ENCODE measurements at places on chromosomes 5 and 9.

- peak; percentile 93 for DNase-seq
These were observed 132.7 kb upstream of the TNC start for GRCh38 chr9:115250621-115251032.

GRCh38 chr5:109718632-109719031 lies 28.9 kb downstream of the MAN2A1 start:
- DNase-seq = no peak

DNA sequence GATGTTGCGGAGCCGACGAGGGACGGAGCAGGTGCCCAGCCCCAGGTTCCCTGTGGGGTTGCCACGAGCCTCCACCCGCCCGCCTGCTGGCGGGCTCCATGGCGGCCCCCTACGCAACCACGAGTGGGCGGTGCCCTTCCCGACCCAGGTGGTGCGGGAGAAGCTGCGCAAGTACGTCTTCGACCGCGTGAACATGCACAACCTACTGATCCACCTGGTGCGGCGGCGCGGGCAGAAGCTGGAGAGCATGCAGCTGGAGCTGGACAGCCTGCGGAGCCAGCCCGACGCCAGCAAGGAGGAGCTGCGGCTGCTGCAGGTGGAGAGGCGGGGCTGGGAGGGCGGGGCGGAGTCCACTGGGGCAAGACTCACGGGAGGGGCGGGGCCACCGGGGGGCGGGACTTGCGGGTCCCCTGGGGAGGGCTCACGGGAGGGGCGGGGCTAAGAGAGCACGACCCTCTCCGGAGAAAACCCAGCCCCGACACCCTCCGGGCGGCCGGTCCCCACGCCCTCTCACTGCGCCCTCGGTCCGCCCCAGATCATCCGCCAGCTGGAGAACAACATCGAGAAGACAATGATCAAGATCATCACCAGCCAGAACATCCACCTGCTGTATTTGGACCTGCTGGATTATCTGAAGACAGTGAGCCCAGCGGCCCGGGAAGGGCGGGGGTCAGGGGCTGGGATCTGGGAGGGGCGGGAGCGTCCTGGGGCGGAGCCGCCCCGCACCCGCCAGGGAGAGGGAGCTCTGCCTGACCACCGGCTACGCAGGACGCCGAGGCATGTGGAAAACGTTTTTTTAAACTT lies 3.9 kb downstream of the CCDC183 start:
- DNase-seq = peak; percentile 62

DNA sequence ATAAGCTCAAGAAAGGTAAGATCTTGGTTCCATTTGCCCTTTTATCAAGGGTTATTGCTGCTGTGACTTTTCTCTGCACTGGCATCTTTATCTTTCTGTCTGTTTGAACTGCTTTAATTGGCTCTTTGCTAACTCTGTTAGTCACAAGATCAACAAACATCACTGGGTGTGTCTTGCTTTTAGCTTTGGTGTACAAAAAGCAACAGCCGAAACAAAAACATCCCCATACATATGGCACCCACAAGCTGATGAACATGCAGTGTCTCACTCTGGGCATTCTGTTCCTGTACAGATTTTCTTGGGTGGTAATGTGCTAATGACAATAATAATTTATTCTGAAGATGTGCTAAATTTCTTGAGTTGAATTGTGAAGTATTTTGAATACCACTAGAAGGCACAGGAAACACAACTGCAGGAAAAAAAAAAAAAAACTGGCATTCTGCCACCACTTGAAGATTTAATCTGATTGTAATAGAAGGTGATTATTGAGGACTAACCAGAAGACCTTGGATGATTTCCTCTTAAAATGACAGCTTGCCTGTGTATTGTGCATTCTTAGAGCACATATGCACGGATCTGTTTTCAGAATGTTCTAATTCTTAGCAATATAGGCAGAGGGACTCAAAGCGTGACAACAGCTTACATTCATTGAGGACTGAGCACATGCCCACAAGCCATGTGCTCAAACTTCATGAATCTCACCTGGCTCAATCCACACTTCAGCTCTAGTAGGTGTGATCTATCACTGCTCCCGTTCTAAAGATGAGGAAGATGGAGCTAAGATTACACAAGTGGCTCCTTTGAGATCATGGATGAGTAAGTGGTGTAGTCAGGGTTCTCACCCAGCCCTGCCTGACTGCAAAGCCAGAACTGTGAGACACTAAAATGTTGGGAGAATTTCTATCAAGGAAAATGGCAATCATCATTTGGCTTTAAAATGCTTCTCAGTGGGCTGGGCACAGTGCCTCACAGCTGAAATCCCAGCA lies 96.4 kb downstream of the EBF1 start:
- peak; percentile 69 for DNase-seq

- DNase-seq = no peak
These were observed 165.6 kb downstream of the DCP2 start for GRCh38 chr5:113142186-113142585.

DNA sequence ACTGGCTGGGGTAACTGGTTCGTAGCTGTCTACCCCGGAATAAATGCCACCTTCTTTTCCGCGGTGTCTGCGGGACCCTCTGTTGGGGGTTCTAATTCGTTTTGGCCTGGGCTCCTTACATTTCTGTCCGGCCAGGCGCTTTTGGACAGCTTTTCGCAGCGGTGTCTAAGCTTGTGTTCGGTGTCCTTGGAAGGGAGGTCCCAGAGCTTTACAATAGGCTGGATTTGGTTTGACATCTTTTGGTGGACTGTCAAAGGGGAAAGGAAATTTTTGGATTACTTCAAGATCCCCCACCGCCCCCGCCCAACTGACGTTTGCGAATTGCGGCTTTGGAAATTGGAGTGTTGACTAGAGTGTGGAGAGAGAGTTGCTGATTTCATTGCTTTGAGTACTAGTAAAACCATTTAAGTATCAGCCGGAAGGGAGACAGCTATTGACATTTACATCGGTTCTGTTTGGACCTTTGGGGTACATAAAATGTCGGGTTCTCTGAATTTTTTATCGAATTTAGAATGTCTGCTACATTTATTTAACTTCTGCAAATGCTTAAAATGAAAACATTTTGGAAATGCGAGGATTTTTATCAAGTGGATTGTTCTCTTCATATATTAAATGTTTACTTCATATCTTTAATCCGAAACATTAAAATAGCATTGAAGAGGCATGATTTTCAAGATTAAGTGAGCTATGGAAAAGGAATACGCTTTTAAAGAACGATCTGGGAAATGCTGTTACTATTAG lies 4.7 kb upstream of the PURA start:
- DNase-seq = no peak

- peak; percentile 14 for DNase-seq
These were observed 58.9 kb upstream of the MCCC2 start for GRCh38 chr5:71528206-71528605.

- no peak for DNase-seq
These were observed 158.0 kb downstream of the PAX5 start for GRCh38 chr9:36876056-36876455.

DNA sequence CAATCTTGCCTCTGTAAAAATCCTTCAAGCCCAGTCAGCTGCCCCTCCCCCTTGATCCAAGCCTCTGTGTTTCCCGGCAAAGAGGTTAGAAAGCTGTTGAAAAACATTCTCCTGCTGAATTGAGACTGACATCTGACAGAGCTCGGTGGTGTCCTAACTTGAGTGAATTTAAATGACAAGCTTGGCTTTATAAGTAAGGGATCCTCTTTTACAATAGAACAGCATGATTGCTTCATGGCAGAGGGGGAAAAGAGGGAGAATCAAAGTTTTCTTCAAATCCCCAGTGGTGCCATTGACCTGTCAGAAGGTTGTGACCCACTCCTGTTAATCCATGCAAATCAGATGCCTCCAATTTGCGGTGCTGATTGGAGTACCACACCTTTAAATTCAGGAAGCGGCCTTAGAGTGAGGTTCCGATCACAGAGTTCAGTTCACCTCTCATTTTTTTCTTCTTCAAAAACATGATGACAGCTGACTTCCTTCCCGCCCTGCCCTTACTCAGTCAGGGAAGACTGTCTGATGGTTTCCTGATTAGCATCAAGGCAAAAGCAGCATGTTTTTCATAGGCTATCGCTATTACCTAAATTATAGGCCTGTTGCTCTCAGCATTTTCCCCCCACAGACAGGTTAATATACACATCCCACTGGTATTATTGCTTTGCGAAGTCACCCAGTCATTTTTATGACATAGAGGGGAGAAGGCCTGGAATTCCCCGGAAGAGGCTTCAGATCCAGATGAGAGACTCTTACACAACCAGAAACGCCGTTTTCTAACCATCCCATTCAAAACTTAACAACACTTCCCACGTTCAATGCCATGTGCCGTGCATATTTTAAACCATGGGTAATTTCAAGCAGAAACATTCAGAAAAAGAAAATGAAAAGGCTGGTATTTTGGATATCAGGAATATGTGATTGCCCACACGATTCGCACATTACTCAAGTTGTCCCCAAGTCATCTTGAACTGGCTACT lies 141.4 kb downstream of the EBF1 start:
- DNase-seq = peak; percentile 25

DNA sequence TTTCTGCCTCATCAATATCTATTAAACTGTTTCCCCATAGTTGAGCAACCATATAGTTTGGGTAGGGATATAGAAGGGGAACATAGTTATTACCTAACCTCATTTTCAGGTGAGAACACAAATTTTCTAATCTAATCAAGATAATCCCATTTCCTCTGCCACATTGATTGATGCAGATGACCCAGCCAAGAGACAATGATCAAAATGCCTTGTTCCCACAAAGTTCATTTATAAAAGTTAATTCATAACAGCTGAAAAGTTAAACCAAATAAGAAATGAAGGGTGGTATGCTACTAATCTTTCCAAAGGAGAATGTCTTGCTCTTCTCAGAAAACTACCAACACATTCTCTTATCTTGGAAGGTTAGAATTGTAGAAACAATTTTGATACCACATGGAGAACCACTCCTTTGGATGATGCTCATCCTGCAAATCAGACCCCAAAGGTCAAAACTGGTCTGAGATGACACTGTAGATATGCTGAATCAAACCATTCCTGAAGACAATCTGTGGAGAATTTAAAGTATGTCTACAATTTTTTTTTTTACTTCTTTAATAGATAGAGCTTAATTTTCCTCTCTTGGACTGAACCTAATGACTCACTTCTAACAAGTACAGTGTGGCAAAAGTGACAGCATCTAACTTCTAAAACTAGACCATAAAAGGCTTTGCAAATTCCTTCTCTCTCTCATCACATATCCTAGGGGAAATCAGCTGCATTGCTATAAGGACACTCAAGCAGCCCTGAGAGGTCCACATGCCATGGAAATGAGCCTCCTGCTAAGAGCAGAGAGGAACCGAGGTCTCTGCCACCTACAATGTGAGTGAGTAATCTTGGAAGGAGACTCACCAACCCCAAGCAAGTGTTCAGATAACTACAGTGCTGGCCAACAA lies 586.7 kb upstream of the TUSC1 start:
- peak; percentile 34 for DNase-seq

- DNase-seq = no peak
These were observed 382.7 kb downstream of the CDH12 start for GRCh38 chr5:22470408-22470807.

GRCh38 chr5:95846554-95847260 lies 24.2 kb upstream of the GLRX start:
- DNase-seq = peak; percentile 89

DNA sequence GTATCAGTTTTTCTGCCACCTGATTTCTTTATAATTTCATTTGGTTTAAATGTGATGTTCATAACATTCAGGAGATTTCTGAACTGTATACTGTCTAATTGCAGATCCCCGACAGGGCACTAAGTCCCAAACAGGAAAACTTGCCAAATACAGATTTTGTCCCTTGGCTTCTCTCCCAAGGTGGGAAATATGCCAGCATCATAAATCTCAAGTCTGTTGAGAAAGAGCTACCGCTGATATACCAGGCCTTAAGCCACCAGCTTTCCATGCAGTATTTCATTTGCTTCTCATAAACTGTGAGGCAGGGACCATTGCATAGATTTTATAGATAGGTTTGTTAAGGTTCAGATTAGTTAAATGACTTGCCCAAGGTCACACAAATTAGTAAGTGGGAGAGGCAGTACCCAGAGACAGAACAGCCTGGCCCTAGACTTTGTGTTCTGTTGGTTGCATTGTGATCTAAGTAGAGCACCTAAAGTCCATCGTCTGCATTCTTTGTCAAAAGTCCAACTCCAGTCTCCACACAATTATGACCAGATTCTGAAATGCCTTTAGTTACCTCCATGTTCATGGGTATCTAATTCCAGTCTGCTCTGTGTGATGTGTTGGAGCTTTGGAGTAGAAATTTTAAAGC lies 16.2 kb downstream of the GPR21 start:
- peak; percentile 49 for DNase-seq

GRCh38 chr9:121207371-121207940 lies 5.8 kb upstream of the RAB14 start:
- no peak for DNase-seq

- no peak for DNase-seq
These were observed 492.8 kb upstream of the SMC2 start for GRCh38 chr9:103601287-103601686.

GRCh38 chr5:8650186-8650585 lies 781.2 kb downstream of the MTRR start:
- DNase-seq = peak; percentile 50

DNA sequence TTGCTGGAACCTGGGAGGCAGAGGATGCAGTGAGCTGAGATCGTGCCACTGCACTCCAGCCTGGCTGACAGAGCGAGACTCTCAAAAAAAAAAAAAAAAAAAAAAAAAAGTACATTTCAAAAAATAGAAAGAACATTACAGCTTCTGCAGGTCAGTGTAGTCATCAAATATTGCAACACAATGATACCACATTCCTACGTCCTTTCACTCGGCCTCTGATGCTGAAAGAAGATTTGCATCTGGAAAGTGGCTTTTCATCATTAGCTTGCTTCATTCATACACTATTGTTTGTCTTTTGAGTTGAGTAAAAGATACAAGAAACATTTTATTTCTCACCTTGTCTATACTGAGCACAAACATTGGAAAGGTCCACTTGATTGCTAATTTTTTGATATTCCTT lies 59.6 kb upstream of the CPLANE1 start:
- DNase-seq = peak; percentile 74

DNA sequence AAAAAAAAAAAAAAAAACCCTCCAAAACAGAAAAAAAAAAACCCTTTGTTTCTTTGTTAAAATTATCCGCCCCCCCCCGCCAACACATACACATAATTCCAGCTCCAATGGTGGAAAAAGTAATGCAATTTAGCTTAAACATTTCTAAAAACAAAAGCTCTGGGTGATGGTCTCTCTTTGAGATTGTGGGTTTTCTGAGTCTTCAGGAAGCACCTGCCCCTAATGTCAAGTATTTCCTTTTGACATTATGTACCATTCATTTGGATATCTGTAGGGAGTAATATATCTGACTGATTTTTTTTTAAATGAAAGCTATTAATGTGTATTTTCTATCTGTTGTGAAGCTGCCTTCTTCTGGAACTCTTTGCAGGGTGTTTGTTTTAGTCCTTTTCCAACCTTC lies 389.7 kb downstream of the TAF11L14 start:
- no peak for DNase-seq

DNA sequence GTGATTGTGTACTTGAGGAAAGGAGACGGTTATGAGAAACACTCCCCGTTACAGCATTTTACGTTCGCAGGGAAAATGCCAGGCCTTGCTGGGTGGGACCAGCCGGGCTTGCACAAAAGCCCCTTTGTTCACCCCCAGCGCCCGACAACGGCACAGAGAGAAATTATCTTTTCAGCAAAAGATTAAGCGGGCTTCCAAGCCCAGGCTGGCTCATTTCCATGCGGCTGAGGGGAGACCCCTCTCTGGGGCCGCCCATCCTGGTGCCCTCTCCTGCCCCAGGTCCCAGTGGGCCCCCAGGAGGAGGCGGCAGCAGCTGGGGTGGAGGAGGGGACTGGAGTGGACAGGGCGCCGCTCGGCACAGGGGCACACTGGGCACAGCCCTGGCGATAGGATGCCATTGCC lies 50.8 kb upstream of the NOTCH1 start:
- DNase-seq = no peak

- peak; percentile 54 for DNase-seq
These were observed 182.9 kb upstream of the MAP1B start for GRCh38 chr5:71924325-71924724.

GRCh38 chr5:149406203-149406978 lies 27.3 kb upstream of the IL17B start:
- DNase-seq = peak; percentile 85
